ENCODE measurements at places on chromosomes 6 and 20.

GRCh38 chr6:160750276-160750689, 48.2 kb downstream of the PLG start:
- DNase-seq: no peak

DNA sequence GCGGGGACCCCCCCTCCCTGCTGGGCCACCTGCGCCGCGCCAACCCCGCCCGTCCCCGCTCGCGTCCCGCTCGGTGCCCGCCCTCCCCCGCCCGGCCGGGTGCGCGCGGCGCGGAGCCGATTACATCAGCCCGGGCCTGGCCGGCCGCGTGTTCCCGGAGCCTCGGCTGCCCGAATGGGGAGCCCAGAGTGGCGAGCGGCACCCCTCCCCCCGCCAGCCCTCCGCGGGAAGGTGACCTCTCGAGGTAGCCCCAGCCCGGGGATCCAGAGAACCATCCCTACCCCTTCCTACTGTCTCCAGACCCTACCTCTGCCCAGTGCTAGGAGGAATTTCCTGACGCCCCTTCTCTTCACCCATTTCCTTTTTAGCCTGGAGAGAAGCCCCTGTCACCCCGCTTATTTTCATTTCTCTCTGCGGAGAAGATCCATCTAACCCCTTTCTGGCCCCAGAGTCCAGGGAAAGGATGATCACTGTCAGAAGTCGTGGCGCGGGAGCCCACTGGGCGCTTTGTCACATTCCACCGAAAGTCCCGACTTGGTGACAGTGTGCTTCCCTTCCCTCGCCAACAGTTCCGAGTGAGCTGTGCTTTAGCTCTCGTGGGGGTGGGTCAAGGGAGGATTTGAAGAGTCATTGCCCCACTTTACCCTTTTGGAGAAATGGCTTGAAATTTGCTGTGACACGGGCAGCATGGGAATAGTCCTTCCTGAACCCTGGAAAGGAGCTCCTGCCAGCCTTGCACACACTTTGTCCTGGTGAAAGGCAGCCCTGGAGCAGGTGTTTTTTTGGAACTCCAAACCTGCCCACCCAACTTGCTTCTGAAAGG, 2.1 kb downstream of the VEGFA start:
- DNase-seq: no peak

- no peak for DNase-seq
Measured at GRCh38 chr6:44254191-44255104, 2.9 kb downstream of the SLC35B2 start.

DNA sequence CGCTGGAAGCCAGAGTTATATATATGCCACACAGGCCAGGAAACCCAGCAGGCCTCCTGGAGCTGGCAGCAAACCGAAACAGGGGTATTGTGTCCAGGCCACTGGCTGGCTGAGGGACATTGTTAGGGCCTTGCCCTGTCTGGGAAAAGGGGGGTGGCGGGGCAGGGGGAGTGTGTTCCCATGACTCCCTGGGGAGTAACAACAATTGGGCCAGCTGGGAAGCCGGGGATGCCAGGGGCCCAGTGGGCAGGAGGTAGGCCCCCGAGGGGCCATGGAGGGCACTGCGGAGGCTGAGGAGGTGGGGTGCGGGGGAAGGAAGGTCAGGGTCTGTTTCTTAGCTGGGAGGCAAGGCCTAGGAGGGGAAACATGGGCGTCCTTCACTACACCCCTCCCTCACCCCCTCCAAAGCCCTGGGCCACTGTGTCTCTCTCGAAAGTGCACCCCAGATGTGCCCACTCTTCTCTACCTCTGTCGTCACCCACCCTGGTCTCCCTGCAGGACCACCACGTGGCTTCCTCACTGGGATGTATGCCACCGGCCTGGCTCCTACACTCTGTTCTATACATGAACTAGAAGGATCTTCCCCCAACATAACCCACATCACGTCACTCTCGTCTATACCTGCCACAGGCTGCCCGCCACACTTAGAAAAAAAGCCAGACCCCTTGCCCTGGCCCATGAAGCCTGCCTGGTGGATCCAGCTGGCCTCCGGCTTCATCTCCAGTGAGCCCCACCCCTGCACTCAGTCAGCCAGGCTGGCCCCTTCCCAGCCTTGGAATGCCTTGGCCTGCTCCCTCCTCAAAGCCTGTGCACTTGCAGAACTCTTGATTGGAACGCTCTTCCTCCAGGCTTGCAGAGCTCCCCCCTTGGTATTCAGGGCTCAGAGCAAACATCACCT, 7.8 kb upstream of the E2F1 start:
- no peak for DNase-seq

GRCh38 chr20:45751721-45752120, 29.6 kb downstream of the SPINT4 start:
- no peak for DNase-seq

DNA sequence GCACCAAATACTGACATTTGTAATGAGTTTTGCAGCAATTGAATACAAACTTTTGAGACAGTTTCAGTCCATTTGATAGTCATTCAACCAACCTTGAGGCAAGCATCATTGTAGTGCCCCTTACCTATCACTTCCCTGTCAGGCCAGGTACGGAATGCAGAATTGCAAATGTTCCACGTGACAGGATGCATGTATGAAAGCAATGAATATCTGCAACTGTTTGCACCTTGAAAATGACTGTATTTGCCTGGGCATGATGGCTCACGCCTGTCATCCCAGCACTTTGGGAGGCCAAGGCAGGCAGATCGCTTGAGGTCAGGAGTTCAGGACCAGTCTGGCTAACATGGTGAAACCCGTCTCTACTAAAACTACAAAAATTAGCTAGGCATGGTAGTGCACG, 146.0 kb upstream of the SCGN start:
- no peak for DNase-seq

Measured in NCI-H1048 (cell line).